SK-MEL-5 (cell line): ENCODE measurements at places on chromosomes 3 and 15. TPM values are rescaled to one million over a fixed set of nuclear protein-coding genes. Genes with fewer than 3 reads are reported as not detected.

DNA sequence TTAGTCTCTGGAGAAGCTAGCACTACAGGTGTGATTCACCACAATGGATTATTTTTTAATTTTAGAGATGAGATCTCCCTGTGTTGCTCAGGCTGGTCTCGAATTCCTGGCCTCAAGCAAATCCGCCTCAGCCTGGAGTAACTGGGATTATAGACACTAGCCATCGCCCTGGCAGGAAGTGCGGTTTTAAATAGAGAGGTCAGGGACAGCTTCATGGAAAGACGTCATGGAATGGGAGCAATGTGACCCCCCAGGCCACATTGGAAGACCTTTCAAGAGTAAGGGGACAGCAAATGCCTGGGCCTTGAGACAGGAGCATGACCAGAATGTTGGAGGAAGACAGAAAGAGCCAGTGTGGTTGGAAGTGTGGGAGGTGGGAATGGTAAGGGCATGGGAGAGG is 2.2 kb upstream of the ISG20 start:
- DNase-seq, result peak; percentile 46

GRCh38 chr15:61528581-61528910 is 299.4 kb upstream of the RORA start:
- DNase-seq, result no peak

The DUOXA2 gene
- total RNA-seq, result not detected in 2 replicates

The HYAL1 gene
- total RNA-seq, result 0.24 and 1.1 TPM in 2 replicates

The RNU5B-1 gene
- total RNA-seq, result not detected in 2 replicates
